A549 treated with CpdA at 1 μM for 4 hours (cell line): ENCODE measurements at places on chromosomes 6 and 20. TPM values are rescaled to one million over a fixed set of nuclear protein-coding genes. Genes with fewer than 3 reads are reported as not detected.

The SHLD1 gene
- total RNA-seq, result 5.9 to 7.9 TPM (median 7.2 TPM) in 5 replicates

The PGBD1 gene
- total RNA-seq, result 4.4 to 6.0 TPM (median 4.7 TPM) in 5 replicates

The BPIFB4 gene
- total RNA-seq, result not detected in 5 replicates

The TMEM244 gene
- total RNA-seq, result not detected in 5 replicates

The EYS gene
- total RNA-seq, result 0.08 to 0.14 TPM in 2 of 5 replicates, not detected in the others

The ID1 gene
- 155 to 284 TPM (median 194 TPM) in 5 replicates for total RNA-seq

The CUTA gene
- total RNA-seq, result 172 to 231 TPM (median 211 TPM) in 5 replicates

The C20orf144 gene
- 0.06 to 0.18 TPM (median 0.09 TPM) in 5 replicates for total RNA-seq

The SIRPA gene
- 27.1 to 33.9 TPM (median 30.8 TPM) in 5 replicates for total RNA-seq

The SGK2 gene
- total RNA-seq, result 5.6 to 6.9 TPM (median 6.3 TPM) in 5 replicates

The HEY2 gene
- total RNA-seq, result 0.06 TPM in 1 of 5 replicates, not detected in the others

The SLC22A1 gene
- total RNA-seq, result 1.7 to 3.5 TPM (median 2.8 TPM) in 5 replicates

The ASIP gene
- total RNA-seq, result not detected in 5 replicates

The BPIFB2 gene
- total RNA-seq, result not detected in 5 replicates

The SMPD2 gene
- total RNA-seq, result 10.5 to 16.0 TPM (median 15.1 TPM) in 5 replicates

The EPHA7 gene
- total RNA-seq, result 0.06 to 0.09 TPM (median 0.08 TPM) in 5 replicates

The LRP11 gene
- 31.5 to 41.0 TPM (median 38.5 TPM) in 5 replicates for total RNA-seq

The TXLNB gene
- total RNA-seq, result not detected in 5 replicates
